Activated CD4-positive, alpha-beta T cell treated with anti-CD3 and anti-CD28 coated beads for 4 hours (primary cell): ENCODE measurements at places on chromosomes 6 and 20.

GRCh38 chr6:91094806-91095475 lies 508.1 kb upstream of the MAP3K7 start:
- no peak for DNase-seq

- DNase-seq = no peak
These were observed 42.4 kb downstream of the PTCHD4 start for GRCh38 chr6:48068278-48069251.

DNA sequence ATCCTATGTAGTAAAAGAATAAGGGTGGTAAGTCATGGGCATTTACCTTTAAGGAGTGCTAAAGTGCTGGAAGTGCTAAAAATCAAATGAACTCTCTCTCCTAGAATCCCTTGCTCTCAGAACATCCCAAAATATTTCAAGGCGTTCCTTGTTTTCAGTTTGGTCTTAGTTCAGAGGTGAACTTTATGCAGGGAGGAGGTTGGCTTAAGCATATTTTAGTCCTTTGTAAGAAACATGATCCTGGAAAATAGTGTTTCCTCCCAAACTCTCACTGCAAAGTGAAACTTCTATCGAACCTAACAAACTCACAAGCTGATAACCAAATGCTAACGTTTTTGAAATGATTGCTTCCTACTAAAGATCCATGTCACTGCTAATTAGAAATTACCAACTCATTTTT lies 231.4 kb downstream of the FOXC1 start:
- DNase-seq = no peak

GRCh38 chr6:107666084-107666980 lies 157.8 kb downstream of the SCML4 start:
- DNase-seq = no peak

- DNase-seq = no peak
These were observed 753.1 kb downstream of the MAFB start for GRCh38 chr20:39935901-39936300.

GRCh38 chr6:69138893-69139494 lies 503.9 kb downstream of the ADGRB3 start:
- no peak for DNase-seq

GRCh38 chr6:159862103-159862502 lies 28.7 kb upstream of the MAS1 start:
- DNase-seq = no peak

DNA sequence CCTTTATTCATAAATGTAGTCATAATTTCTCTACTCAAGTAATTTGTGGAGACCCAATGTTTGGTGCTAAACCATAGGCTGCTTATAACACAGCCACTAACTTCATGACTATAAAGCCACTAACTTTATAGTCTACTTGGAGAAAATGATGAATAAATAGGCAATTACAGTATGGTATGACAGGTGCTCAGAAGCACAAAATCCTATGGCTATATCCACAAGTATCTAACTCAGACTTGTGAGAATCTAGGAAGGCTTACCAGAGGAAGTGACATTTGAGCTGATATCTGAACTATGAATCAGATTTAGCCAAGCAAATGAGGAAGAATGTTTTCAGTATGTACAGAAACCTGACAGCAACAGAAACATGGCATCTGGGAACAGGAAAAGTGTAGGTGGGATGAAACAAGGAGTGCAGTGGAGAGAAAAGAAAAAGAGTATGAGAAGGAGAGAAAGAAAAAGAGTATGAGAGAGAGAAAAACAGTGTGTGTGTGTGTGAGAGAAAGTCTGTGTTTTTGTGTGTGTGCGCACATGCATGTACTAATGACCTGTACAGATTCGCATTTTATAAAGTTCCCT lies 59.9 kb downstream of the REV3L start:
- DNase-seq = no peak

GRCh38 chr6:101126501-101126900 lies 245.4 kb upstream of the ASCC3 start:
- no peak for DNase-seq

GRCh38 chr6:158939255-158940159 lies 60.5 kb downstream of the RSPH3 start:
- DNase-seq = no peak

DNA sequence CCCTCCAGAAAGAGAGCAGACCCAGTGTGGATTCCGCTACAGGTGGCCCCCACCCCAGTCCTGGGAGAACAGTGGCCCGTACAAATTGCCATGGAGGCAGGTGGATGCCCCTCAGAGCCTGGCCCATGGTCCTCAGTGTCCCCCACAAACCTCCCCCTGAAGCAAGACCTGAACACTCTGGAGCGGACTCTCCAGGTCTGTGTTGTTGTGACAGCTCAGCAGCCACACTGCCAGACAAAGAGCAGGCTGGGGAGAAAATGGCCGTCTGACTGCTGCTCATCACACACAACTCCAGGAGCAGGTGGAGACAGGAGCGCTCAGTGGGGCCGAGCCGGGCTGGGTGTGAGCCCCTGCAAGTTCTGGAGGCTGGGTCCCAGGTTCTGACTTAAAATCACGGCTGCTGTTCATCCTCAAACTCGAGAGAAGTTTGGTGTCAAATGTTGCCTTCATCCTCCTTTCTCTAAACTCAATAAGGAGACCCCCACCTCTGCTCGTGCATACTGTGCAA lies 241.8 kb downstream of the CDH4 start:
- no peak for DNase-seq

DNA sequence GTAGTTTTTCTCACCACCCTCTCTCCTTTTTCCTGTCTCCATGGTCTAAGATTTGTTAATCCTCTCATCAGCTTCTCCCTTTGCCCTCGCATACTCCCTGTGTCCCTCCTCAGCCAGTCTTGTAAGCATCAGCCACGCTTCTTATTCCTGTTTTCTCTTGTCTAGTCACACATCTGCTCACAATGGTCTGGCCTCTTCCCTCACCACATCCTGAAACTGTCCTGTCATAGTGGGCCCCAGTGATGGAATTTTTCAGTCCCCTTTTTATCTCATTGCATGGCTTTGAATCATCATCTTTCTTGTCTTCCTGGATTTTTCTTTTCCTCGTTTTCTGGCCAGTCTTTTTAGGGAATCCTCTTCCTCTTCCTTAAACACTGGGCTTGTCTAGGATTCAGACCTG lies 57.2 kb downstream of the GFRA4 start:
- no peak for DNase-seq

GRCh38 chr6:125932451-125932795 lies 24.1 kb upstream of the HINT3 start:
- DNase-seq = no peak

DNA sequence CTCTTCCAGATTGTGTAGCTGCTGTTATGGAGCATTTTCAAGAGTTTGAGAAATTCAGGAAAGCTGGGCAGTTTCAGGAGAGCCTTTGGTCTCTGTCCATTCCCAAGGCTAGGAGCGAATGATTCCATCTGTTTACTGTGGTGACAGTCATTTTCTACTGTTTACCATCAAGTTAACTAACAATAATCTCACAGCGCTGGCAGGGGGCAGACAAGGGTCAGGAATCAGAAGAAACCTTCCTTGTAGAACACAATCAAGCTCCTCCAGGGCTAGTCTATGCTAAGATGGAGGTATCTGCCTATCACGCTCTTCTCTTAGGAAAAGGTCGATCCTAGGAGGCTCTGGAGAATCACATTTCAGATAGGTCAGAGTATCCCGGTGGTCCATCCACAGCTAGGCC lies 293.9 kb downstream of the KIF16B start:
- DNase-seq = no peak

- no peak for DNase-seq
These were observed 111.8 kb upstream of the SLC35F1 start for GRCh38 chr6:117795234-117795633.

DNA sequence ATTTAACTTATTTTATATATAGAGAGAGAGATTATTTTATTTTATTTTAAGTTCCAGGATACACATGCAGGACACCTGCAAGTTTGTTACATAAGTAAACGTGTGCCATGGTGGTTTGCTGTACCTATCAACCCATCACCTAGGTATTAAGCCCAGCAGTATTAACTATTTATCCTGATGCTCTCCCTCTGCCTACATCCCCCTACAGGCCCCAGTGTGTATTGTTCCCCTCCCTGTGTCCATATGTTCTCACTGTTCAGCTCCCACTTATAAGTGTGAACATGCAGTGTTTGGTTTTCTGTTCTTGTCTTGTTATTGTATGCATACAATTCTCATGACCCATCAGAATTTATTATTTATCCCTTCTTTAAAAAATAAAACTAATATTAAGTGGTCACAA lies 34.6 kb downstream of the FKBP1C start:
- DNase-seq = no peak

- DNase-seq = no peak
These were observed 41.0 kb upstream of the HMGA1 start for GRCh38 chr6:34195726-34196115.

DNA sequence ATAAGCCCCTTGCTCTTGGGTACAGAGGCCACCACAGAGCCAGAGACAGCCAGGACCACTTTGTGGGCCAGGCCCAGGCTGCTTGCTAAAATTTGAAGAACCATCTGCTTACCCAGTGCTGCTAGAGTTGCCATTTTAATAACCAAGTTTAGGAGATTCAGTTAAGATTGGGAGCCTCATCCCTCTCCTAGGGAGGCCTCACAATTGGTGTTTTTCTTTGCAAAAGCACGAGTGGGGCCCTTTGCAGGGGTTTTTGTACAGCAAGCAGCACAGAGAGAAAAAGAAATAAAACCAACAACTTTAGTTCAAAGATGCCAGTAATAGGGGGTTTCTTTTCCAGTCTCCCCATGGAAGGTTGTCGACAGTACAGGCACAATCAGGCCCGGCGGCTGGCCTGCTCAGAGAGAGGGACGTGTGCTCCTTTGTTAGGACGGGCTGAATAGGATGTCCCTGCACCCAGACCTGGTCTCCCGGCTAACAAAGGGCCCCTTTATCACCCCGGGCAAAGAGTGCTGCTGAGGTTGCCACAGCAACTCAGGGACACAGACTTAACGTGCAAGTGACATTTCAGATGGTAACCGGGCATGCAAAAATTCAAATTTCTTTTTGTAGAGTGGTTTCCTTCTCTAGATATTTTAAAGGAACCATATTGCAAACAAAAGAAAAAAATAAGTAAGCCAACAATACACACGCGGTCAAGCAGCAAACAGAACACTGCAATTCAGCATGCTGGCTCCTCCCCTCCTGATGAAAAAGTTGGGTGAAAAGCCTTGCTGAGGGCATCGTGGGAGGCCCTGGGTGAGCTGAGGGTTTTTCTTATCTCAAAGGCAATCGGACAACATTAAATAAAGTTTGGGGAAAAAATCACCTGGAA lies 10.5 kb upstream of the TOX2 start:
- no peak for DNase-seq

DNA sequence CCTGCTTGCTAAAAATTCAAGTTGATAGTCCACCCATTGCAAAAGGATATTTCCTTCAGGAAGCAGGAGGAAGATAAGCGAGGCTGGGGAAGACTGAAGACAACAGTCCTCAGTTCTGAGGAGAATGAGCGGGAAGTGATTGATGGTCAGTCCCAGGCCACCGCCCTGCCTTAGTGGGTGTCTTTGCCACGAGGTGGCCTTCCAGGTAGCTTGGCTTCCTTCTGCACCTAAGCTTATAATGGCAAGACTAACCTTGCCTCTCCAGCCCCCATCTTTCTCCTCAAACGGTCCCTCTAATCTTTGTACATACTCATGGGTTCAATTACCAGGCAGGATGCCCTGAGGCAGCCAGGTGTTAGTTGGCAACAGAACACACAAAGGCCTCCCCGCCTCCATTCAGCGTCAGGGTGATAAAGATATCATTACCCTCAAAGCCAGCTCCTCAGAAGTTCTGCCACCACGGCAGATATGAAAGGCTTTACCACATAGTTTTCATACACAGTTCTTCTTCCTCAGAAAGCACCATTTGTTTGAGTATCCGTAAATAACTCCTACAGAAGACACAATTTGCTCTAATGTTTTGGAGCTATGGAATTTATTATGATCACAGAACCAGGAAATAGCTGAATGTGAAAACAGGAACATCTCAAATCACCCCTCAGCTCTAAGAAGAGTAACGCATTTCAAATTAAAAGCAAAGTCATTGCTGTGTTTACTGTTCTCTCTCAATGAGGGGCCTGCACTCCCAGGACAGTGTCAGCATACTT lies 249.4 kb downstream of the ATXN1 start:
- DNase-seq = peak; percentile 28

DNA sequence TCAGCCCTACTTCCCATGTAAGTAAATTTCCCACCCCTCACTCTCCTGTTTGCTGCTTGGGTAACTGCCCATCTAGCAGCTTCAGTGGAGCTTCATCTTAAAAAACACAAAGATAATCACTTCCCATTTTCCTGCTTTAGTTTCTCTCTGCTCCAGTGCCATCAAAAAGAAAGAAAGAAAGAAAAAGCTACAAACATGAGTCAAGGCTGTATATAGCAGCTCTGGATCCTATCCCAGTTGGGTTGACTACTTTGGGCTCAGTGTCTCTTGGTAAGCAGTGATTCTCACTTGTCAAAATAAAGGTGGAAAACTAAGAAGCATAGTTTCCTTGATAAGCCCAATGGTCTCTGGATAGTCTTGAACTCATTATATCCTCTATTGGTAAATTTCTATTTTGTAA lies 48.7 kb upstream of the SRPK1 start:
- DNase-seq = no peak

DNA sequence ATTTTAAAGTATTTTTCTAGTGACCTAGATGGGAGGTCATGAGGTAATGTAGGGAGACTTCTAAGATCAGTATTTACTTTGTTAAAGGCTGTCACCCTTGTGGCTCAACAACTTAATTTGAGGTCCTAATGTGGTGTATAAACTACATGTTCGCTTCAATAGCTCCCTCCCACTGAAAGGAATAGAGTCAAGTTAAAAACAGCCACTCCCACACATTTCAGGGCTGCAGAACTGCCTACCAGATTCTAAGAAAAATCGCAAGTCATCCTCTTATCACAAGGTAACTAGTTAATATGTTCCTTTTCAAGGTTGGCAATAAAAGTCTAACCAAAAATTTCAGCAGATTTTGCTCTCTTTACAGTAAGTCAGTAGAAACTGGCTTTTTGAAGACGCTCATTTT lies 15.1 kb downstream of the GSTA1 start:
- DNase-seq = no peak

- DNase-seq = no peak
These were observed 403.7 kb upstream of the CITED2 start for GRCh38 chr6:139778106-139778505.

GRCh38 chr6:37317312-37318038 lies 36.3 kb upstream of the RNF8 start:
- no peak for DNase-seq
